ENCODE measurements at places on chromosomes 7 and 10.

- no peak for DNase-seq
These were observed 2.7 kb downstream of the STK17A start for GRCh38 chr7:43585562-43585961.

DNA sequence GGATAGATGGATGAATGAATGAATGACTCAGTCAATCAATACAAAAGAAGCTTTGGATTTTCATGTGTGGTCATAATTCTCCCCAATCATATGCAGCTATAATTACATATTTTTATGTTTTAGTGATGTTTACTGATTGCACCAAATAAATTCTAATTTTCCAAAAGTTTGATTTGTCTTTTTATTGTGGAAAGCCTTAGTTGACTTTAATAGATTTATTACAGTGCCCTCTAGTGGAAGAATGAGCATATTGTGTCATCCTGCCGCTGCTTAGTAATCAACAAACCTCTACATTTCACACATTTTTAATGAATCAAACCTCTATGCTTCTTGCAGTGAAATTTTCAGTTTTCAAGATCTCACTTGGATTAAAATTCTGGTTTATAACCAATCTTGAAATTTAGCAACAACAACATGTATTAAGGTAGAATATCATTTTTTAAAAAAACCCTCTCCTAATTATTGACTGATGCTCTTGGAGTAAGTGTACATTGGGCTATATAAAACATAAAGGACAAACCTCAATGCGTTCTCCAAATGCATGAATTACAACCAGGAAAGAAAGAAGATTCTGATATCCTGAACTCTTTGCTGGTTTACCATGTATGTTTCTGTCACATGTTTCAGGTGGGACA is 55.6 kb upstream of the PNLIP start:
- no peak for DNase-seq

GRCh38 chr10:117670116-117670904 is 127.8 kb downstream of the EMX2 start:
- DNase-seq, result no peak

- no peak for DNase-seq
These were observed 19.5 kb downstream of the NRP1 start for GRCh38 chr10:33314811-33315561.

DNA sequence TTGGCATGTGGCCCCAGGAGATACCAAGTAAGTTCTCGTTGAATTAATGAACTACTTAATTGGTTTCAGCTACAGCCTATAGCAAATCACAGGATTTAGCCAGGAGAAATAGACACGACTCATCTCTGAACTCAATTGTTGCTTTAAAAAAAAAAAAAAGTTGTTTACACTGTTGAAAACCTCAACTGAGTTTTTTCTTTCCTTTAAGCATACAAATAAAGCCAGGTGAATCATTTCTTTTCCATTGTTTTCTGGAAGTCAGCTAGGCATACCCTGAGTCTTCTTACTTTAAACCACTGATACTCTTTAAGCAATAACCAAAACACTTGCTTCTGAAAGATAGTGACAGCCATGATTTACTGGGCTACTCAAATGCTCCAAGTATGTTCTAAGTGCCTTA is 755 bp downstream of the FRMPD2 start:
- no peak for DNase-seq

Data from stimulated activated CD8-positive, alpha-beta memory T cell treated with anti-CD3 and anti-CD28 coated beads, Interleukin-12 subunit alpha, Interleukin-12 subunit beta, amount 100 ng/mL, for 1 hour (primary cell).